ENCODE measurements at places on chromosomes 4 and X. TPM values are rescaled to one million over a fixed set of nuclear protein-coding genes. Genes with fewer than 3 reads are reported as not detected.

GRCh38 chr4:1338752-1339414 is 8.1 kb upstream of the UVSSA start:
- no peak overlapping the region for H3K27ac ChIP-seq
- no peak overlapping the region for H3K4me3 ChIP-seq
- peaks cover 17% of the 10 kb centered on the region for H3K4me1 ChIP-seq
- H3K27me3 ChIP-seq: peaks cover 3% of the 10 kb centered on the region
- H3K36me3 ChIP-seq: peaks cover 33% of the 10 kb centered on the region

- H3K36me3 ChIP-seq: no peaks in the 10 kb centered on the region
- H3K4me3 ChIP-seq: no peak overlapping the region
- H3K4me1 ChIP-seq: no peaks in the 10 kb centered on the region
- DNase-seq: no peak
- H3K27ac ChIP-seq: no peak overlapping the region
These were observed 1145.5 kb upstream of the POU3F4 start for GRCh38 chrX:82362550-82362949.

GRCh38 chr4:100962698-100963097 is 384.6 kb downstream of the PPP3CA start:
- no peak for DNase-seq
- H3K36me3 ChIP-seq: no peaks in the 10 kb centered on the region
- peaks cover 2% of the 10 kb centered on the region for H3K27me3 ChIP-seq
- H3K4me3 ChIP-seq: no peak overlapping the region

GRCh38 chr4:35175487-35175886 is 1068.8 kb downstream of the ARAP2 start:
- no peak overlapping the region for H3K4me3 ChIP-seq
- no peaks in the 10 kb centered on the region for H3K36me3 ChIP-seq
- no peak for DNase-seq
- H3K27ac ChIP-seq: no peak overlapping the region

The C4orf51 gene
- not detected for polyA plus RNA-seq

Measured in immature natural killer cell (primary cell).